ENCODE measurements at places on chromosomes 3 and 15. TPM values are rescaled to one million over a fixed set of nuclear protein-coding genes. Genes with fewer than 3 reads are reported as not detected.

GRCh38 chr15:47041301-47041700 is 676.0 kb upstream of the SEMA6D start:
- no peak overlapping the region for H3K27ac ChIP-seq
- DNase-seq: no peak
- H3K36me3 ChIP-seq: no peaks in the 10 kb centered on the region
- no peaks in the 10 kb centered on the region for H3K4me1 ChIP-seq
- no peak overlapping the region for H3K4me3 ChIP-seq

GRCh38 chr15:96035091-96035490 is 295.4 kb upstream of the NR2F2 start:
- H3K4me1 ChIP-seq: peaks cover 6% of the 10 kb centered on the region
- no peaks in the 10 kb centered on the region for H3K36me3 ChIP-seq
- H3K27me3 ChIP-seq: peaks cover 26% of the 10 kb centered on the region
- no peak for DNase-seq
- H3K27ac ChIP-seq: no peak overlapping the region

GRCh38 chr3:190605385-190605784 is 91.5 kb downstream of the IL1RAP start:
- H3K36me3 ChIP-seq: peaks cover 35% of the 10 kb centered on the region
- H3K27ac ChIP-seq: no peak overlapping the region
- H3K4me1 ChIP-seq: no peaks in the 10 kb centered on the region
- H3K4me3 ChIP-seq: no peak overlapping the region
- no peak for DNase-seq

DNA sequence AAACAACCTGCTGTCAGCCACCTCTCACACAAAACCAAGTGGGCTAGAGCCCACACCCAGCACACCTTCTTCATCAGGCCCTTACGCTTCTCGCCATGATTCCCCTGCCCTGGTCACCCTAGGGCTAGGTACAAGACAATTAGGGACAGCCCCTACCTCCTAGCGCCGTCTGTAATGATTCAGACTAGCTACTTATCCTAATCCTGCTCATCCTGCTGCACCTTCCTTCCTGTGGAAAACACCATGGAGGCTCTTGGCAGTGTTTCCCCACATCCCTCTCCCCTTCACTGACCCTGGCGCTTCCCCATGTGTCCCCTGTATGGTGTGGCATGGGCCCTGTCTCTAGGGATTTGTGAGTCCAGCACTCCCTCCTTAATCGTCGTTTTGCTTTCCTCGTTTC is 39.6 kb upstream of the ICE2 start:
- no peak overlapping the region for H3K27ac ChIP-seq
- H3K4me3 ChIP-seq: no peak overlapping the region
- no peaks in the 10 kb centered on the region for H3K27me3 ChIP-seq

- H3K4me1 ChIP-seq: no peaks in the 10 kb centered on the region
- DNase-seq: no peak
- H3K36me3 ChIP-seq: no peaks in the 10 kb centered on the region
- no peak overlapping the region for H3K27ac ChIP-seq
These were observed 339.5 kb upstream of the DNAJC19 start for GRCh38 chr3:181329024-181329423.

GRCh38 chr3:150370122-150370602 is 37.9 kb upstream of the TSC22D2 start:
- no peaks in the 10 kb centered on the region for H3K27me3 ChIP-seq
- no peak overlapping the region for H3K27ac ChIP-seq
- H3K4me3 ChIP-seq: no peak overlapping the region
- H3K4me1 ChIP-seq: peaks cover 4% of the 10 kb centered on the region

- DNase-seq: no peak
- peaks cover 13% of the 10 kb centered on the region for H3K36me3 ChIP-seq
- H3K4me3 ChIP-seq: no peak overlapping the region
- H3K4me1 ChIP-seq: no peaks in the 10 kb centered on the region
These were observed 65.9 kb upstream of the POMGNT2 start for GRCh38 chr3:43171748-43172147.

GRCh38 chr15:96737408-96737807 is 406.9 kb downstream of the NR2F2 start:
- H3K36me3 ChIP-seq: no peaks in the 10 kb centered on the region
- no peak for DNase-seq
- no peak overlapping the region for H3K27ac ChIP-seq
- peaks cover 1% of the 10 kb centered on the region for H3K27me3 ChIP-seq
- no peak overlapping the region for H3K4me3 ChIP-seq

- H3K27ac ChIP-seq: no peak overlapping the region
- no peak for DNase-seq
- H3K36me3 ChIP-seq: no peaks in the 10 kb centered on the region
- peaks cover 21% of the 10 kb centered on the region for H3K27me3 ChIP-seq
These were observed 62.0 kb upstream of the CSTA start for GRCh38 chr3:122263058-122263457.

DNA sequence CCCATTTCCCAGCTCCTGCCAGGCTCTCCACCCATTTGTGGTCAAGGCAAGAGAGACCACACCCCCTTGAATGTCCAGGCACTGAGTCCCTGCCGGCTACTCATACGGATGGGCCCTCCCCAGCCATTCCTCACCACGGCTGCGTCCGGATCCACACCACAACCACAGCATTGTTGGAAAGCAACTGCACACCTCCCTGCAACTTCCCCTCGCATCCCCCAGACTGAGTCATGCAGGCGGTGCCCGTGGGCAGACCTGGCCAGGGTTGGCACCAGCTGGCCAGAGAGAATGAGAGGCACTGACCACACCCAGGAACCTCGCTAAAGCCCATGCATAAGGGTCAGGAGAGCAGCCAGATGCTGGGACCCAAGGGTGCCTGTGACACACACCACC is 30.5 kb downstream of the LOXL1 start:
- no peaks in the 10 kb centered on the region for H3K27me3 ChIP-seq
- no peaks in the 10 kb centered on the region for H3K36me3 ChIP-seq
- H3K27ac ChIP-seq: no peak overlapping the region
- H3K4me3 ChIP-seq: no peak overlapping the region

- H3K36me3 ChIP-seq: no peaks in the 10 kb centered on the region
- no peaks in the 10 kb centered on the region for H3K27me3 ChIP-seq
- no peak overlapping the region for H3K27ac ChIP-seq
- no peak overlapping the region for H3K4me3 ChIP-seq
- DNase-seq: no peak
These were observed 23.1 kb downstream of the PLSCR5 start for GRCh38 chr3:146581951-146582467.

DNA sequence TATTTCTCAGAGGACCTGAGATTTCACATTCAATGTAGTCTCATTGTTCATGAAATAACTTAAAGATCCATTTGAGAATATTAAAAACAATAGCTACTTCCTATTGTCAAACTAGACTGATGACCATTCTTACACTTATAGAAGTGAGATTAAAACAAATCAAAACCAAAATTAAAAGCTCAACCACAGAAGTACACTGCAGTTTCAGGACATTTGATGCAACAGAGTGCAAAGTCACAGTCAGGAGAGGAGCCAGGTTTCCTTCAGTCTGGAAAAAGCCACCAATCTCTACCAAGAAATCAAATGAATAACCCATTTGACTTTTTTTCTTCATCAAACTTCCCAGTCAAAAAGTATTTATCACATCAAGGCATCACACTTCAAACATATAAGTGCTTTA is 5.5 kb downstream of the CCPG1 start:
- H3K36me3 ChIP-seq: peaks cover 14% of the 10 kb centered on the region
- H3K4me3 ChIP-seq: no peak overlapping the region
- DNase-seq: no peak

DNA sequence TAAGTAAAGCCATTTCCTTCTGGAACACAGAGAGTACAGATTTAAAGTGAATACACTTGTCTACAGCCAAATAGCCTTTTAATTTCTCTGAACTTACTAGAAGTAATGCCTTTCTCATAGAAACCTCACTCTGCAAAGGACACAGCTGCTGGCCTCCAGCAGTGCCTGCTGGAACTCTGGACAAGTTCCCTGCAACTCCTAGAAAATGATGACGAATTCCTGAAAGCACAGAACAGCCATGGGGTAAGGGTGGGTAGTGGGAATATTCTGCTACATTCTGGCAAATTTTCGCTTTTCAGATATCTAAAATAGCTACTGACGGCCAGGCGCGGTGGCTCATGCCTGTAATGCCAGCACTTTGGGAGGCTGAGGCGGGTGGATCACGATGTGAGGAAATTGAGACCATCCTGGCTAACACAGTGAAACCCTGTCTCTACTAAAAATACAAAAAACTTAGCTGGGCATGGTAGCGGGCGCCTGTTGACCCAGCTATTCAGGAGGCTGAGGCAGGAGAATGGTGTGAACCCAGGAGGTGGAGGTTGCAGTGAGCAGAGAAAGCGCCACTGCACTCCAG is 34.4 kb downstream of the RYK start:
- H3K27ac ChIP-seq: no peak overlapping the region
- no peak for DNase-seq
- H3K27me3 ChIP-seq: no peaks in the 10 kb centered on the region
- H3K36me3 ChIP-seq: no peaks in the 10 kb centered on the region
- H3K4me1 ChIP-seq: peaks cover 23% of the 10 kb centered on the region

- H3K27ac ChIP-seq: no peak overlapping the region
- no peak for DNase-seq
- peaks cover 3% of the 10 kb centered on the region for H3K36me3 ChIP-seq
- no peak overlapping the region for H3K4me3 ChIP-seq
These were observed 19.3 kb downstream of the PDIA5 start for GRCh38 chr3:123085932-123086627.

CACNA2D2 gene
- 0.69 TPM for total RNA-seq

GUCA1C gene
- not detected for total RNA-seq

FGD5 gene
- total RNA-seq: 0.12 TPM

PXK gene
- 45.4 TPM for total RNA-seq

MKRN2OS gene
- not detected for total RNA-seq
